Activated naive CD8-positive, alpha-beta T cell treated with anti-CD3 and anti-CD28 coated beads, Interleukin-2, amount 10 ng/mL, durations not matched to agents 7 days and 5 days (primary cell): ENCODE measurements at places on chromosomes 12 and 14. TPM values are rescaled to one million over a fixed set of nuclear protein-coding genes. Genes with fewer than 3 reads are reported as not detected.
A peak's percentile ranks its signal among the peaks of the same experiment; 100 is the strongest.

GRCh38 chr12:121823101-121823726 is 19.4 kb downstream of the SETD1B start:
- H3K36me3 ChIP-seq = peaks cover 8% of the 10 kb centered on the region
- H3K4me3 ChIP-seq = no peak overlapping the region
- no peaks in the 10 kb centered on the region for H3K4me1 ChIP-seq
- no peaks in the 10 kb centered on the region for H3K27me3 ChIP-seq
- H3K27ac ChIP-seq = no peak overlapping the region

DNA sequence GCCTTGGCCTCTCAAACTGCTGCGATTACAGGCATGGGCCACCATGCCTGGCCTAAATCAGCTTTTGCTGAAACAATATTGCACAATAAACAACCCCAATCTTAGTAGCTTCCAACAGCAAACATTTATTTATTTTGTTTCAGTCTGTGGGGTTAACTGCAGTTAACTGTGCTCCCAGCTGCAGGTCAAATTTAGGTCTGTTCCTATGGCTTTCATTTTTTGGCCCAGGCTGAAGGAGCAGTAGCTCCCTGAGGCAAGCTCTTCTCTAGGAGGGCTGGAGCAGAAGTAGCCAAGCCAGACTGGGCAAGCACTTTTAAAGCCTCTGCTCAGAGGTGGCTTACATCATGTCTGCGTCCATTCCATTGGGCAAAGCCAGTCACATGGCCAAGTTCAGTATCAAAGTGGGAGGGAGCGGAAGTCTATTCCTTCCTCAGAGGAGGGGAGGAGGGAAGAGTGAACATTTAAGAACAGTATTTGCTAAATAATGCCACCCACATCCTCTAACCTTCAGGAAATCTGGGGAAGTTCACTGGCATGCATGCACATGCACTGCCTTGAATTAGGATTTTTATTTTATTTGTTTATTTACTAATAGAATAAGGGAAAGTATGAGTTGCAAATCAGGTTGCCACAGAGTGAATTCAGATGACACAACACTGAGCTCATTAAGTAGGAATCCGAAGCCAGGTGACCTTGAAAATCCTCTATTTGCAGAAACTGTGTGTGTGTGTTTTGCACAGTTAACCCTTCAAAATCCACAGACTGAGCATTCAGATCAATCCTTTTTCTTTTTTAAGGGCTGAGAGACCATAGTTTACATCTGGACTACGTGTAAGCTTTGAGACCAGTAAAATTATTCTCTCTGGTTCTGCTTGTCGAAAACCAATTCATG is 122.0 kb upstream of the SEL1L start:
- no peaks in the 10 kb centered on the region for H3K4me1 ChIP-seq
- DNase-seq = no peak
- no peak overlapping the region for H3K4me3 ChIP-seq
- H3K27me3 ChIP-seq = no peaks in the 10 kb centered on the region
- no peak overlapping the region for H3K27ac ChIP-seq
- H3K36me3 ChIP-seq = no peaks in the 10 kb centered on the region

Gene ASPG
- not detected for total RNA-seq

Gene OR6C6
- not detected for total RNA-seq

DNA sequence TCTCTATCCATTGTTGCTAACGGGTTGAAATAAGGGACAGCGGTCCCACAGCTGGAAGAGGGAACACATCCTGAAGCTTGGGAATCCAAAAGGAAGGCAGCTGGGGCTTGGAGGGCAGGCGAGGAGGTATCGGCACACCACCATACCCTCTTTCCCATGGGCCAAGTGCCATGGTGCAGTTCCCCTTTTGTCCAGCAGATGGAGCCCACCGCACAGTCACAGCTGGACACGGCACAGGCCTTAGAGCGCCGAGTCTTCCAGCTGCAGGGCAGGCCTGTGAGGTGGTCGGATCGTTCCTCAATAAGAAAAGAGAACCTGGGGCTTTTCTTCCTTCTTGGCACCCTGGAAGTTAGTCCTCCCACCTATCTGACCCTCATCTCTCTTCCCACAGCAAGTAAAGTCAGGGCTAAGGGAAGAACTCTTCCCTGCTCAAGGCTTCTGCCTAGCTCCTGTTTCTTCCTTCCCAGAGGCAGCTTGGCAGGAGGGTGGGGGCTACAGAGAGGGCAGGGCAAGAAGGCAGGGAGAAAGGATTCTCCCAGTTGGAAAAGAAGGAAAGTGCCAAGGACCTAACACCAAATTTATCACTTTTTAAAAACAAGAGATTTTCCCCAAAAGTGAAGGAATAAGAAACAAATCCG is 8.6 kb downstream of the PPP1R1A start:
- no peak overlapping the region for H3K4me3 ChIP-seq
- no peak overlapping the region for H3K27ac ChIP-seq
- peak; percentile 87 for DNase-seq
- H3K36me3 ChIP-seq = peaks cover 5% of the 10 kb centered on the region
- peaks cover 8% of the 10 kb centered on the region for H3K27me3 ChIP-seq

DNA sequence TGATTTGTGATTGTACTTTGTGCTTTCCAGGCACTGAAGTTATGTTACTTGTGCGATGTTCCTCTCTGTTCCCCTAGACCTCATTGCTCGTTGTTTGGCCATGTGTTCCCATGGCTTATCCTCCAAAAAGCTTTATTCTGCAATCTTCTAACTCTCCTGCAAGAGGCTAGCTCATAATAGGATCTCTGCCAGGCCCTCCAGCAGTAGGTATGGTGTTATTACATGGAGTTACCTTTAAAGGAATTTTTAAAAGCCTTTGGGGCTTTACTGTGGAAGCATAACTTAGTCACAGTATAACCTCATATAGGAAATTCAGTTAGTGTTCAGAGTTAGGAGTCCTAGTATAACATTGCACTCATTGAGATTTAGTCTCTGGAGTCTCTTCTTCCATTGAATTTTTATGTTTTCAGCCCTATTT is 292.3 kb downstream of the RAD51B start:
- peaks cover 11% of the 10 kb centered on the region for H3K4me1 ChIP-seq
- no peak overlapping the region for H3K4me3 ChIP-seq

Gene P3H3
- 6.3 TPM for total RNA-seq

- no peak overlapping the region for H3K27ac ChIP-seq
- DNase-seq = no peak
- H3K27me3 ChIP-seq = peaks cover 71% of the 10 kb centered on the region
These were observed 620 bp upstream of the NID2 start for GRCh38 chr14:52069307-52070050.

DNA sequence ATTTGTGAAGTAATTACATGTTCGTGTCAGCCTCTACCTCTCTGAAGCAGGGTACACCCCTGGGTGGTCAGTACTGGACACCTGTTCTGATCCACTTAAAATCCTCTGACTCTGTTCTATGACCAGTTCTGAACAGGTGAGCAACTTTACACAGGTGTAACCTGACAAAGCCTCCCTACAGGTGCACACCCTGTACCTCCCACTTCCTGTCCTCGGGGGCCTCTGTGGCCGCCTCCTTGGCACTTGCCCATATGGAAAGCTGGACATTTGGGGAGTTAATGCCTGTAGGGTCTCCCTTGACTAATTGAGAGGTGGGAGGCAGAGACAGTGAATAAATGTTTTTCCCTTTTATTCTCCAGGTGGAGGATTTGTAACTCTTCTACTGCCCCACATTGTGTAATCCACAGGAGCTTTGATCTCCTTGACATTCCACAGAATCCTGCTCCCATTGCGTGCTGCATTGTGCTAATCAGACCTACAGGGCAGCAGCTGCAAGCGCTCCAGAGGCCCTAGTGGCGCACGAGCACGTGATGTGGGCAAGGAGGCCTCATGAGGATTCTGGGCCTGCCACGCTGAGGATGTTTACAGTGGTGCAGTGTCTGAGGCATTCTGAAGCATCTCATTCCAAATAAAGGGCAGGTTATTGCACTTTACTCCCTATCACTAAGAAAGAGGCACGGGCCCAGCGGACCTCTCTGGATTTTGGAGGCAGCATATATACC is 45.8 kb upstream of the BATF start:
- H3K27ac ChIP-seq = no peak overlapping the region
- H3K36me3 ChIP-seq = no peaks in the 10 kb centered on the region
- H3K27me3 ChIP-seq = no peaks in the 10 kb centered on the region
- peaks cover 3% of the 10 kb centered on the region for H3K4me1 ChIP-seq

- H3K4me1 ChIP-seq = peaks cover 7% of the 10 kb centered on the region
- no peaks in the 10 kb centered on the region for H3K36me3 ChIP-seq
- DNase-seq = no peak
- H3K27me3 ChIP-seq = peaks cover 3% of the 10 kb centered on the region
- H3K27ac ChIP-seq = peak overlapping the region; percentile 1
These were observed 12.3 kb upstream of the PARP11 start for GRCh38 chr12:3885277-3886094.

Gene SLC17A8
- not detected for total RNA-seq

Gene GPHN
- 17.6 TPM for total RNA-seq

- no peaks in the 10 kb centered on the region for H3K4me1 ChIP-seq
- no peak overlapping the region for H3K4me3 ChIP-seq
- no peak for DNase-seq
- H3K36me3 ChIP-seq = no peaks in the 10 kb centered on the region
- no peak overlapping the region for H3K27ac ChIP-seq
These were observed 579 bp upstream of the RNASE1 start for GRCh38 chr14:20803223-20803622.

- DNase-seq = no peak
- no peak overlapping the region for H3K27ac ChIP-seq
- H3K27me3 ChIP-seq = no peaks in the 10 kb centered on the region
- no peaks in the 10 kb centered on the region for H3K4me1 ChIP-seq
These were observed 21.0 kb downstream of the ASPG start for GRCh38 chr14:104106471-104106991.
